ENCODE measurements at places on chromosomes 13 and 19.

- DNase-seq = no peak
Measured at GRCh38 chr19:35805526-35806102, 7.0 kb downstream of the PRODH2 start.

DNA sequence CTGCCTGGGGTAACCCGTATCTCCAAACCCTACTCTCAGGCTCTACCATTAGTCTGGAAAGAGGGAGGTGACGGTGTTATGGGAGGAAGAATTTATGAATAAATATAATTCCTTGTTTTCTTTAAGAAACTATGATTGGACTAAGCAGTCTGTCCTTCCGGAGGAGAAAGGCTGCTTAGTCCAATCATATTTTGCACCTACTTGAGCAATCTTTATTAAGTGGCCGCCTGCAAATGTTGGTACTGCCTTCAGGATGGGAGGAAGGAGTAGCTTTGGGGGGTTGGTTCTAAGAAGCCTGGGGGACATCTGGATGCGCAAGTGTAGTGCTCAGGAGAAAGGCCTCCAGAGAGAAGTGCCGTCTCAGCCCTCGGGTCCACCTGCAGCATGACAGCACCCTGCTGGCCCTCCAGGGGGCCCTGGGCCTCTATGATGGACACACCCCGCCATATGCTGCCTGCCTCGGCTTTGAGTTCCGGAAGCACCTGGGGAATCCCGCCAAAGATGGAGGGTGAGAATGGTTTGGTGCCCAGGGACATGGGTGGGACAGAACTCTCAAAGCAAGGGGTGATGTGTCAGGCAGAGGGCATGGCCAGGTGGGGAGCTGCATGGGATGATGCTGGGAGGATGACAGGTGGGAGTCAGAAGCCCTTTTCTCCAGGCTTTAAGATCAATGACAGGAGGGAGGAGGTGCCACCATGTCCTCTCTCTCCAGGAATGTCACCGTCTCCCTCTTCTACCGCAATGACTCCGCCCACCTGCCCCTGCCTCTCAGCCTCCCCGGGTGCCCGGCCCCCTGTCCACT lies 4.1 kb downstream of the ACP4 start:
- DNase-seq = no peak

DNA sequence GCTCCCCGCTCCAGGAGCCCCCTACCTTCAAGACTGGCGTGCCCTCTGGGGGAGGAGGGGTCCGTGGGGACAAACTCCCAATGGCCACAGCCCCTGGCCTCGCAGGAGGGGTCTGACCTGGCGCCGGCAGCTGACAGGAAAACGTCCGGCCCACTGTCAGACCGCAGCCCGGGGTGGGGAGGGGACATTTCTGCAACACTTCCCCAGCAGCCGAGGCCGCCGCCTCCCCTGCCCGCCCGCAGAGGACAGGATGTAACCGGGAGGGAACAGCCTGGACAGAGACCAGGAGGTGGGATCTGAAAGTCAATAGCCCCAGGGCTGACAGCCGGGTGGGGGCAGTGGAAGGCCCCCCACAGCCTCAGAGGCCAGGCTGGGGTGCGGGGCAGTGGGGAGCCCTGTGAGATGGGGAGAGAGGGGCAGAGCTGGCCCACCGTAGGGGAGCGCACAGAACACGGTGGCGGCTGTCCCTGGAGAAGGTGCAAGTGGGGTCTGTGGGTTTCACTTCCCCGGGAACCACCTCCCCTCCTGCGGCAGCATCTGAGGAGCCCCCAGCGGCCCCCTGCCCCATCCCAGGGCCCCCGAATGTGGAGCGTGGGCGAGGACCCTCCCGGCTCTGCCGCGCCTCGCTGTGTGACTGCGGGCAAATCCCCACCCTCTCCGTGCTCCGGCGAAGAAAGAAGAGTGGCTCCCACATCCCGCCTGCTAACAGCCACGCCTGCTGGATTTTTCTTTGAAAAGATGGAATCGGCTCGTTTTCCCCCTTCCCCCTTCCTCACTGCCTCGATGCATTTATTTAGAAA lies at the start of gene PEAK3:
Gene PEAK3 (minus strand): TSS at position 114 of the 800 bp plus-strand sequence. CDS start 1,244 bp downstream, outside the sequence.
- peak; percentile 87 for DNase-seq

GRCh38 chr13:30120133-30120822 lies 187.1 kb downstream of the KATNAL1 start:
- DNase-seq = no peak

- no peak for DNase-seq
Measured at GRCh38 chr13:44465318-44465717, 91.7 kb downstream of the SERP2 start.

GRCh38 chr19:47152632-47153031 lies 22.0 kb downstream of the SAE1 start:
- DNase-seq = no peak

DNA sequence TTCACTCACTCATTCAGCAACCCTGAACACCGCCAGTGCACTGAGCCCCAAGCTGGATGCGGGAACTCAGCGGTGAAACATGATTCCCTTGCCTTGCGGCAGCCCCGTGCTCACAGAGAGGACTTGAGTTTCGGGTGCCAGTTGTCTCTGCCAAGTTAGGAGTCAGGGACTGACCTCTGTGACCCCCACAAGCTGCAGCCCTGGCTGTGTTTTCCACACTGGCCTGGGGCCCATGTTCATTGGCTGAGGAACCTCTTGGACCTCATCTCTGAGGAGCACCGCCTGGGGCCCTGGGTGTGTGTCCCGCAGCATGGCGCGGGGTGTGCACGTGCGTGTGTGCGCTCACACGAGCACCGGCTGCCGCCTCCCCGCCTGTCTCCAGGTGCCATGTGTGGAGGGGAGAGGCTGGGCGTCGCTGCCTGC lies 31.0 kb downstream of the CAPN12 start:
- peak; percentile 78 for DNase-seq

GRCh38 chr13:101730420-101731000 lies 278.0 kb downstream of the ITGBL1 start:
- DNase-seq = no peak

DNA sequence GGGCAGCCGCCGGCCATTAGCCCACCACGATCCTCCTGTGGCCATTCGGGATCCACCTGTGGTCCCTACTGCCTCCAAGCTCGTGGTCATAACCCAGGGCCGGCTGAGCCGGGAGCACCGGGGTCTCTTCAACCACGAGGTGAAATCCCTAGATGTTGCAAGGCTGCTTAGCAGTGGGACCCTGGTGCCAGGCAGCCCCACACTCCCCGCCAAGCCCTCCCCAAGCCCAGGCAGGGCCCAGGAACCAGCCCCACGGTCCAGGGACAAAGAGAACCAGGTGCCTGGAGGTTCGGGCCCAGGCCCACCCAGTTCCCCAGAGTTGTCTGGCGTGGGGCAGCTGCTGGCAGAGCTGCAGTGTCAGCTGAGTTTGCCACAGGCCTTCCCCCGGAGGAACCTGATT lies 3.4 kb upstream of the TMEM145 start:
- no peak for DNase-seq

DNA sequence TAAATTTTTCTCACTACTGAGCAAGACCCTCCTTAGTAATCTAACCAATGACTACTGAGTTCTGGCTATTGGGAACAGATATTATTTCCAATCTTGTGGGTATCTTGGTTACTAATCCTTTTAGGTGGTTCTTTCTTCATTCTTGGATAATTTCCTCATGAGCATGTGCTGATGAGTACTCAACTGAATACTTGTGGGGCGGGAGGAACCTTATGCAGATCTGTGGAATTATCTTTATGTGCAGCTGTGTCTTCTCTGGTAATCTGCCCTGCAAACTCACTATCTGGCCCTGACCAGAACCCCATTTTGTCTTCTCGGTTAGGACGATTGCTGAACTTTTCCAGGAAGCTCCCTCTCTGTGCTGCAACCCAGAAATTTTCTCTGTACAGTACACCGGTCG lies 89.7 kb upstream of the TRPC4 start:
- no peak for DNase-seq

GRCh38 chr19:51368366-51369282 lies at the start of gene CLDND2:
Gene CLDND2 (minus strand): TSS chr19:51369003. CDS start chr19:51368577, 426 bp downstream.
- DNase-seq = no peak

- no peak for DNase-seq
Measured at GRCh38 chr19:13848798-13849676, 27.9 kb upstream of the NANOS3 start.

DNA sequence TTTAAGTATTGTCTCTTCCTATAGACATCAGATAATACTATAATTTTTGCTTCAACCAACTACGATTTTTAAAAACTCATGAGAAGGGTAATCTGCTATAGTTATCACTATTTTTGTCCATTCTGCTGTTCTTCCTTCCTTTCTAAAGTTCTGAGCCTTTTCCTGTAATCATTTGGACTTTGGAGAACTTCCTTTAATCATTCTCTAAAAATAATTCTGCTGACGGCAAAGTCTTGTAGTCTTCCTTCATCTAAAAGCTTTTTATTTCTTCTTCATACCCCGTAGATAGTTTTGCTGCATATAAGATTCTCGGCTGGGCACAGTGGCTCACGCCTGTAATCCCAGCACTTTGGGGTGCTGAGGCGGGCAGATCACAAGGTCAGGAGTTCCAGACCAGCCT lies 5.1 kb upstream of the FCGBP start:
- no peak for DNase-seq

All from left ventricle myocardium inferior (tissue), 1 donor.